ENCODE measurements at places on chromosomes 5 and 9. TPM values are rescaled to one million over a fixed set of nuclear protein-coding genes. Genes with fewer than 3 reads are reported as not detected.

DNA sequence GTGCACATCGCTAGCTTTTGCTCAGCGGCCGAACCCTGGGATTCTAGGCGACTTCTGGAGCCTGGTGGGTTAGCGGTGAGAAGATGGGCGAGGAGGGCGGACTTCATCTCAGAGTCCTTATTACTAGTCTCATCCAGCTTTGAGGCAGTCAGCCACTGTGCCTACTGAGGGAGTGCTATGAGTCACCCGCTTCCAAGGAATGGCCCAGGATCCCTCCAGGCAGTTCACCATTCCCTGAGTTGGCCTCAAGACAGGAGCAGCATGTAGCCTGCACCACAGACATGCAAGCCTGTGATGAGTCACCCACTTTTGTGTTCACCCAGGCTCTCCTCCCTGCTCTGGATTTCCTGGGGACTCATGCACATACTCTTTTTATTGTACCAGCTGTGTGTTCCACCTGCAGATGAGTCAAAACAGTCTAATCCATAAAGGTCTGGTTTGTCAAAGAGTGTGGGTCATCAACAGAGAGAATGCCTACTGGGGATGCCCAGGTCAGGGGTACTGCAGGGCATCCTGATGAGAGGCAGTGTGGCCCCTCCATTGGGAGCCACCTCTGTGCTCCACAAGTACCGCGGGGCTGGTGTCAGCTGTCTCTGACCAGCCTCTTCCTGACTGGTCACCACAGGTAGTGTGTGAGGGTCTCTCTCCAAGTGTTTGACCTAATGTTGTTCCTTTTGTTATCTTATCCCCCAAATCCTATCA lies 20.2 kb downstream of the SLC22A5 start:
- DNase-seq = peak; percentile 92

The TMEM215 gene
- not detected for total RNA-seq

The KIF24 gene
- total RNA-seq = 1.3 TPM

GRCh38 chr9:79224672-79225433 lies 346.9 kb upstream of the TLE4 start:
- no peak for DNase-seq

DNA sequence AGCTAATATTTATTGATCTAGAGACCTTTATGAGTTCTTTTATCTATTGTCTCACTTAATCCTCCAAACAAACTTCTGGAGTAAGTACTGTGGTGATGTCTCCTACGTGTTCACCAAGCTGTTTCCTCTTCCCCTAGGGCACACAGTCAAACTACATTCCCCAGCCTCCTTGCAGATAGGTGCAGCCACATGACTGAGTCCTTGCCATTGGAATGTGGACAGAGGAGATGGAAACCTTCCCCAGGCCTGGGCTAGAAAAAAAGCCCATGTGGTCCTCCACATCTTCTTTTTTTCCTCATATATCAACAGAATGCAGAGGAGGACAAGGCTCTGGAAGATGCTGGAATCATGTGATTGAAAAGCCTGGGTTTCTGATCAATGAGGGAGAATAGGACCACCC lies 88.0 kb downstream of the ANKRD55 start:
- no peak for DNase-seq

- DNase-seq = no peak
These were observed 13.1 kb upstream of the BNC2 start for GRCh38 chr9:16883586-16883985.

DNA sequence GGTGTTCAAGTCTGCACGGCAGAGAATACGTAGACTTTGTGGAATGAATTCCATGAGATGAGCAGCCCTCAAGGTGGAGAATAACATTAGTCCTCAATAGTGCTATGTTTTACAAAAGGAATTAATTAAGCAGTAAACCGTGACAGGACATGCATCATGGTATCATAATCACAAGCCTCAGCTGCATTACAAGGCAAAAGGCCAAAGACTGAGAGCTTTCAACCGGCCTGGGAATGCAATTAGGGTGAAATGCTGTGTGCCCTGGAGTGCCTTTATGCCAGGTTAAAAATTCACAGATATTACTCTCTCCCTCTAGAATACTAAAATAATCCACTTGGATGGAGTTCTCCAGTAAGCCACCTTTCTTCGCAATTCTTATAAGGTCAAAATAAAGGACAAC lies 270.6 kb downstream of the MLLT3 start:
- DNase-seq = no peak

GRCh38 chr5:7714697-7715096 lies 136.2 kb downstream of the CFAP90 start:
- no peak for DNase-seq

The HK3 gene
- total RNA-seq = 2.5 TPM

The SPATA31D4 gene
- total RNA-seq = not detected

DNA sequence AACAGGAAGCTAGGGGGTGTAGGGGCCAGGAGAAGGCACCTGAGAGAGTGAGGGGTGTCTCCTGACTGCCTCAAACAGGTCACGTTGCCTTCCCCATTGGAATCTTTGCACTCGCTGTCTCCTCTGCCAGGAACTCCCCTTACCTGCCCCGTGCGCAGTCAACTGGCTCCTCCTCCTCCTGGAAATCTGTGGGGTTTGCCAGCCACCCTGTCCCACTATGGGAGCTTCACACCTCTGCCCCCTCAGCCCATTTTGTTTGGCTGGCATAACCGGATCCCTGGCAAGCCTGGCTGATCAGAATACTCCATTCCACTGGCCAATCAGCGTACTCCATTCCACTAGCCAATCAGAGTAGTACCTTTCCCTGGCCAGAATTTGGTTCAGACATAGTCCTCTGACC lies 10.4 kb upstream of the SLC34A1 start:
- DNase-seq = no peak

DNA sequence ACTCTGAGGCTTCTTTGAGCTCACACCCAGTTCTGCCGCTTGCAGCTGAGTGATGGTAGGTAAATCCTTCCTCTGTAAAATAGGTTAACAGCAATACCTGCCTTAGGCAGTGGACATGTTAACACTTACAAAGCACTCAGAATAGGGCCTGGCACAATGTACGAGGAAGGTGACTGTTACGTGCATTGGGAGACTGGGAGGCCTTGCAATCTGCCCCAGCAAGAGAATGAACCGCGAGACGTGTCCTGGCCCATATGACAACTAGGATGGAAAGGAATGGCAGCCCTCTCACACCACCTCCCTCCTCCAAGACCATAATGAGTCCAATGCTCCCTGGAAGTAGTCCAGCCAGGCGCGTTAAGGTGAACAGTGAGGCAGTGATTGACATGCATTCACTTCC lies 23.1 kb upstream of the AKNA start:
- no peak for DNase-seq

The ENHO gene
- total RNA-seq = 1.8 TPM

The TGFBI gene
- total RNA-seq = 40.4 TPM

- DNase-seq = no peak
These were observed 292.8 kb downstream of the ARHGEF28 start for GRCh38 chr5:73918791-73919221.

- DNase-seq = no peak
These were observed 10.9 kb upstream of the CARNMT1 start for GRCh38 chr9:75039009-75039408.

- DNase-seq = no peak
These were observed 12.8 kb upstream of the GPX3 start for GRCh38 chr5:151007430-151008209.

GRCh38 chr9:133234577-133235322 lies 25.7 kb upstream of the OBP2B start:
- peak; percentile 2 for DNase-seq

GRCh38 chr5:38823503-38823902 lies 22.3 kb upstream of the OSMR start:
- DNase-seq = no peak

The EPB41L4B gene
- total RNA-seq = 16.0 TPM

DNA sequence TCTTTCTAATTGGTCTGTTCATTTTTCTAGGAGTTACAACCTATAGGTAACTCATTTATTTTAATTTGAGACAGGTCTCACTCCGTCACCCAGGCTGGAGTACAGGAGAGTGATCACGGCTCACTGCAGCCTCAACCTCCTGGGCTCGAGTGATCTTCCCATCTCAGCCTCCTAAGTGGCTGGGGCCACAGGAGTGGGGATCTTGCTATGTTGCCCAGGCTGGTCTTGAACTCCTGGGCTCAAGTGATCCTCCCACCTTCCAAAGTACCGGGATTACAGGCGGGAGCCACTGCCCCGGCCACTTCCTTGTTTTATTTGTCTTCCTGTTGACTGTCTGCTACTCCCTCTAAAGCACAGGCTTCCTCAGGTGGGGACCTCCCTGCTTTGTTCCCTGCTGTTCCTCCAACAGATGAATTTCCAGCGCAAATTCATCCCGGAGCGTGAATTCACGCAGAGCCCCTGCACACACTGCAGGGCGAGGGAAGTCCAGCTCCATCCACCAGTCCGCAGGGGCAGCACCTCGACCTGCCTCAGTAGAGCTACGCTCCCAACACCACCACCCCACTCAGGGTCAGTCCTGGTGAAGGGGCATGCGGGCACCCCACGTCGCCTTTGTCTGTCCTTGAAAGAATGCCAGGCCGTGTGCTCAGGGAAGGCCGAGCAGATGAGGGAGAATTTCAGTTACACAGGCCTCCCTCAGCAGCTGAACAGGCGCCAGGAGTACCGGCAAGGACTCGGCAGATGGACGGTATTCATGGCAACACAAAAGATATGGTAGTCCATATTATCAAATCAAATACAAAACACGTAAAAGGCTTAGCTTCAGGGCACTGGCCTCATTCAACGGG lies 6.3 kb downstream of the QSOX2 start:
- no peak for DNase-seq

The EGR1 gene
- total RNA-seq = 18.4 TPM

DNA sequence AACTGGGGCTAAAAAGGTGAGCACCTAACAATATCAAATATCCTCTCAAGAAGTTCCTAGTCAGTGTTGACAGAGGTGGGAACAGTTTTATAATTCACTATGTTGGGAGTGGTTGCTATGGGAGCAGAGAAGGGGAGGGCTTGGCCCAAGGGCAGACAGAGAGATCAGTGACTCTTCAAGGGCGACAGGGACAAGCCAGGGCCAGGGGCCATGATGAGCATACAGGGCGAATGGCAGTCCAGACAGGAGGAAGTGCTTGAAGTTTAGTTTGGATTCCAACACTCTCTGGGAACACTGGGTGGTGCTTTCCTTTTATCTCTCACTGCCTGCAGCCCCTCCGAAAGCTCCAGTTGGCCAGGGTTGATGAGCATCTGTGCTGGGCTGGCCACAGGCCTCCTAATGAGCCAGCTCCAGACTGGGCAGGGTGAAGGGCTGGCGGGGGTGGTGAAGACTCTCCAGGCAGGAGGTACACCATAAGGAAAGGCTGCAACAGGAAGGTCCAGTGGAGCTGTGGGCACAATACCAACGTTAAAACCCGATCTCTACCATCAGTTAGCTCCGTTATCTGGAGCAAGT lies 111.3 kb downstream of the TMEM174 start:
- no peak for DNase-seq

DNA sequence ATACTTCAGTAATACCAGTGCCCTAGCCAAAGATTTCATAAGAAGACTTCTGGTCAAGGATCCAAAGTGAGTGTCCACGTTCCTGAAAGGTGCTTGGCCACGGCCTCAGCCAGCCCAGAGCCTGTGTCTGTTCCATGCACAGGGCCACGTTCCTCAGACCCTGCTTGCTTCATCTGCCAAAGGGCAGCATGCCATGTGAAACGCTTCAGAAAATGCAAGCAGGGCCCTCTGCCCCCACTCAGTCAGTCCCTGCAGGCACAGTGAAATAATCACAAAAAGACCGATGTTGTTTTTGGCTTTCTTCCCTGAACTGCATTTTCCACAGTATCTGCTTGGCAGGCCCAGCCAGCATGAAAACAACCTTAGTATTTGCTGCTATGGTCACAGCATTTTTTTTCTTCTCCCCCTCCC lies 85.5 kb upstream of the CTSL start:
- DNase-seq = no peak

DNA sequence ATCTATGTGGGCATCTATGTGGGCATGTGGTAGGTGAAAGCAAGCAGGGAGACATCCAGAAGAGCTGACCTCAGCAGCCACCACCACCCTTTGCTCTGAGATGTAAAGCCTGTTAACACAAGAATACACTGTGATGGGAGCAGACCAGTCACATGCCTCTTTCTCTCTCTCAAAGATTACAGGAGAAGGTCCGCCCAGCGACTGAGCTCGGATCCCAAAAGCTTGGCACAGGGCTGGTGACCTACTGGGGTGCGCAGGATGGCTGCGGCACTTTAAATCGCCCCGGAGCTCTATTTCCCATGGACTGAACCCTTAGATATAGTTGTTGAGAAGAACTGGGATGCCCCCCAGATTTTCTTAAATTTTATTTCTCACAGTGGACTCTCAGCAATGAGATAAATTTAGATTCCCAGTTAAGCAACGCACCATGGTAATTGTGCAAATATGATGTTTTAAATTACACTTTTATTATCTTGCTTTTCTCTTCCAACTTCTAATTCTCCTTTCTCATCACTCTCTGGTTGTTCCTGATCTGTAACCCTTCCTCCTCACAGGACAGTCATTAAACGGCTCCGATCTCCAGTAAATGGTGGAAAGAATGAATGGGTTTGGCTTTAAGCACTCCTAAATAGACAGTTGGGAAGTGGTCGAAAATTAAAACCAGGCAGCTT lies 37.7 kb upstream of the ICE1 start:
- DNase-seq = no peak

GRCh38 chr5:130024006-130024405 lies 119.7 kb downstream of the CHSY3 start:
- no peak for DNase-seq

The STPG3 gene
- total RNA-seq = not detected

DNA sequence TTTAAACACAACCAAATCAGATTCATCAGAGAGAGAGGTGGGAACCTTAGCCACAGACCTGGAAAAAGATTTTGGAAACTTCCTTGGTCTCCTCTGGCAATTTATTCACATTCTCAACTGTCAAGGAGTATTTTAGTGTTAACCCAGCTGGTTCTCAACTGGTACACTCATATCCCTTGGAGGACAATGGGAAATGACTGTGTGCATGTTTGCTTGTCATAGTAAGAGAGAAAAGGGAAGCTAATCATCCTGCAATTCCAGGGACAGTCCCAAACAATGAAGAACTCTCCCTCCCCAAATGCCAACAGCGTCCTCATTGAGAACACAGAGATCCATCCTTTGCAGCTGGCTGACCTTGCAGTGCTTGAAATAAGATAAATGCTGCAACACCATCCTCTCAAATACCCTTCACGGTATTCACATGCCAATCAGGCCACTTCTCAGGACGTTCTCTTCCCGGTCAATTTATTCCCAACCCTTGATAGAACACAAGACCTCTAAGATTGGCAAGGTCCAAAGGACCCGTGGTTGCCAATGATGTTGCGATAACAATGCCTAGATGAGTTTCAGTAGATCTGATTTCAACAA lies 75.5 kb downstream of the EPB41L4B start:
- no peak for DNase-seq

DNA sequence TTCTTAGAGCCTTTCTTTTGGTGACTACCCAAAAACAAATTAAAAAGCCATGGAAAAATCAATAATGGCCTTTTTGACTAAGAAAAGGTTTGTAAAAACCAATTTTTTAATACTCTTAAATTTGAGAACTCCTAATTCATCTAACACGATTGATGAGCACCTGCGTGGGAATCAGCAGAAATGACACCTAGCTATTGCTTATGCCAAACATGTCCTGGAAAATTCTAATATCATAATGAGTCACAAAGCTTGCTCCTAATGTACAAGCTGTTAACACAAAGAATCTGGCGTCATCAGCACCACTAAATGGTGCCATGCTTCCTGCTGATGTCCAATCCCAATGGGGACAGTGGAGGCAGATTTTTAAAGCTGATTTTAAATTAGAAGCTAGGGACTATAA lies 146.2 kb upstream of the LRRTM2 start:
- DNase-seq = no peak

The HMGXB3 gene
- total RNA-seq = 57.7 TPM

GRCh38 chr5:60685028-60685427 lies 14.9 kb downstream of the DEPDC1B start:
- DNase-seq = no peak
